ENCODE measurements at places on chromosomes 12 and 14.
A peak's percentile ranks its signal among the peaks of the same experiment; 100 is the strongest.

GRCh38 chr12:51323966-51324895, at the start of gene BIN2:
Gene BIN2, minus strand, starts transcription at chr12:51324174. Its CDS starts 72 bp downstream, at chr12:51324102.
- H3K4me3 ChIP-seq, result no peak within 1 kb of the TSS
- peaks cover 39% of the 10 kb centered on the region for H3K4me1 ChIP-seq
- no peaks in the 10 kb centered on the region for H3K36me3 ChIP-seq
- no peaks in the 10 kb centered on the region for H3K27me3 ChIP-seq
- no peak for DNase-seq

DNA sequence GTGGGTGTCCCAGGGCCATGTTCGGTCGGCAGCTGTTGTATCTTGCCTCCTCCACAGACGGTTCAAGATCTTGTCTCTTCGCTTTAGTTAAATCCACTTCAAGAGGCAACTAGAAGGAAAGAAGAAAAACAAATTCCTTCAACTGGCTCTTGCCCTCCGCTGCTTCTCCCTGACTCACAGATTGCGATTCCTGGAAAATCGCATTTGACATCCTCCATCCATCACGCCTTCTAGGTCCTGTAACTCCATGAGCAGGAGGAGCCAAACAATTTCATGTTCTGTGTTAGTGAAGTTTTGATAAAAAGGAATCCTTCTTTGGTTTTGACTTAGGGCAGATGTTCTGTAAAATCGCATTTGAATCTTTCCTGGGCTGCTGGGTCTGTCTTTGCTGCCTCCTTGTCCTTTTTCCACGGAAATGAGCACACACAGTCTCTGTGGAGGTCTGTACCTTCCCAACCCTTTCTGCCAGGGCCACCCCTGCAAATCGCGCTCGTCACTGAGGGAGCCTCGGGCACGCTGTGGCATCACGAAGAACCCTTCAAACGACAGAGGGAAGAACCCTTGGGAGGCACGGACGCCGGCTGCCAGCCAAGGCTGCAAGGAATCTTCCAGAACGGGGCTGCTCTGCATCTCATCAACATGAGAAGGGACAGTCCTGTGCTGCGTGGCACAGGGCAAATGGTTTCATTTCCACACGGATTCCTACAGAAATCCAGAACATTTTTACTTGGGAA, 32.6 kb downstream of the RAD52 start:
- H3K36me3 ChIP-seq, result no peaks in the 10 kb centered on the region
- H3K27me3 ChIP-seq, result no peaks in the 10 kb centered on the region
- H3K4me1 ChIP-seq, result no peaks in the 10 kb centered on the region
- no peak for DNase-seq
- H3K27ac ChIP-seq, result no peak overlapping the region
- H3K4me3 ChIP-seq, result no peak overlapping the region

- no peaks in the 10 kb centered on the region for H3K27me3 ChIP-seq
- no peaks in the 10 kb centered on the region for H3K36me3 ChIP-seq
- H3K27ac ChIP-seq, result no peak overlapping the region
- H3K4me3 ChIP-seq, result no peak overlapping the region
- DNase-seq, result no peak
Measured at GRCh38 chr12:77319166-77319565, 253.8 kb upstream of the E2F7 start.

- no peak overlapping the region for H3K4me3 ChIP-seq
- no peaks in the 10 kb centered on the region for H3K36me3 ChIP-seq
- no peak overlapping the region for H3K27ac ChIP-seq
- H3K27me3 ChIP-seq, result no peaks in the 10 kb centered on the region
- no peaks in the 10 kb centered on the region for H3K4me1 ChIP-seq
Measured at GRCh38 chr14:72663076-72663487, 230.8 kb downstream of the DPF3 start.

GRCh38 chr12:87815771-87816585, 213.2 kb downstream of the C12orf50 start:
- H3K4me3 ChIP-seq, result no peak overlapping the region
- H3K27ac ChIP-seq, result no peak overlapping the region
- no peaks in the 10 kb centered on the region for H3K4me1 ChIP-seq
- H3K36me3 ChIP-seq, result no peaks in the 10 kb centered on the region

- no peak overlapping the region for H3K27ac ChIP-seq
- H3K36me3 ChIP-seq, result no peaks in the 10 kb centered on the region
- no peaks in the 10 kb centered on the region for H3K4me1 ChIP-seq
- no peak overlapping the region for H3K4me3 ChIP-seq
- H3K27me3 ChIP-seq, result no peaks in the 10 kb centered on the region
- no peak for DNase-seq
Measured at GRCh38 chr12:2482938-2483660, 311.7 kb upstream of the FKBP4 start.

DNA sequence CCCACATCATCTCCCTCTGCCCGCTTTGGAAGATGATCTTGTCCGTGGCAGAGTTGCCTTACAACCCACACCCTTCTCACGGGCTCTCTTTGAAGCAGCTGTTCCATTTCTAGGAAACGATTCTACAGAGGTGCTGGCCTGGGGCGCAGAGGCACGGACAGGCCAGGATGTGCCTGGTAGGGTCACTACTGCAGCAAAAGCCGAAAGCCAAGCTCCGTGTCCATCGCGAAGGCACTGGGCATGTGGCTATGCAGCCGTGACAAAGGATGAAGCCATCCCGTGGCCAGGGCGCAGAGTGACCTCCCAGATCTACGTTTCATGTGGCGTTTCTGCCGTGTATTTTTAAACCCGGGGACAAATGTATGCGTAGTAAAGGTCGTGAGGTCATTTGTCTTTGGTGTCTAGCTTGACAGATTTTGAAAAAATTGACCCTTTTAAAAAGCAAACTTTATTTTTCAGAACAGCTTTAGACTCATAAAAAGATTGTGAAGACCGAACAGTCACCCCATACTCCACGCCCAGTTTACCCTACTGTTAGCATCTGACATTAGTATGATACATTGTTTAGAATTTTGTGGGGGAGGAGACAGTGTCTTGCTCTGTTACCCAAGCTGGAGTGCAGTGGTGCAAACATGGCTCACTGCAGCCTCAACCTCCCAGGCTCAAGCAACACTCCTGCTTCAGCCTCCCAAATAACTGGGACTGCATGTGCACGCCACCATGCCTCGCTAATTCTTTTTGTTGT, 40.4 kb upstream of the NCOR2 start:
- DNase-seq, result no peak
- no peak overlapping the region for H3K27ac ChIP-seq
- no peaks in the 10 kb centered on the region for H3K27me3 ChIP-seq
- H3K36me3 ChIP-seq, result no peaks in the 10 kb centered on the region
- H3K4me1 ChIP-seq, result peaks cover 20% of the 10 kb centered on the region

GRCh38 chr12:49942921-49943624, 7.5 kb upstream of the AQP2 start:
- H3K4me3 ChIP-seq, result no peak overlapping the region
- peaks cover 16% of the 10 kb centered on the region for H3K4me1 ChIP-seq
- no peak for DNase-seq
- H3K27me3 ChIP-seq, result no peaks in the 10 kb centered on the region
- H3K27ac ChIP-seq, result no peak overlapping the region

GRCh38 chr12:49783917-49784676, 42.7 kb downstream of the TMBIM6 start:
- H3K27me3 ChIP-seq, result no peaks in the 10 kb centered on the region
- no peak overlapping the region for H3K4me3 ChIP-seq
- no peak for DNase-seq
- H3K36me3 ChIP-seq, result no peaks in the 10 kb centered on the region
- peaks cover 8% of the 10 kb centered on the region for H3K4me1 ChIP-seq
- H3K27ac ChIP-seq, result peak overlapping the region; percentile 65

GRCh38 chr12:19688532-19688931, 249.2 kb downstream of the AEBP2 start:
- DNase-seq, result no peak
- H3K36me3 ChIP-seq, result no peaks in the 10 kb centered on the region
- H3K4me1 ChIP-seq, result no peaks in the 10 kb centered on the region
- no peak overlapping the region for H3K27ac ChIP-seq
- H3K4me3 ChIP-seq, result no peak overlapping the region
- no peaks in the 10 kb centered on the region for H3K27me3 ChIP-seq

DNA sequence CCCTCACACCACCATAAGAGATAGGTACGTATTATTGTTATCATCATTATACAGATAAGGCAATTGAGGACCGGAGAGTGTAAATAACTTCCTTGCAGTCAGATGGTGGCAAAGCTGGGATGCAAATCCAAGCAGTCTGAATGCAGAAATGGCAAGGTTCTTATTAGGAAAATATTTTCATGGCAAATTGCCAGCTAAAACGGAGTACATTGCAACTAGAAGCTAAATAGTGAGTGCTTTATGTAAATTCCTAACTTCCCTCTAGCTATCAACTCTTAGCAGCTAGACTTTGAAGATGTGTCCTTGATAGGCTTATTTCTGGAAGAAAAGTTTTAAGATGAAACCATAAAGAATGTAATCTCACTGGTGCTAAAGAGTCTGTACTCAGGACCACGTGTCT, 323.9 kb upstream of the DIO2 start:
- no peaks in the 10 kb centered on the region for H3K36me3 ChIP-seq
- H3K4me3 ChIP-seq, result no peak overlapping the region
- no peak overlapping the region for H3K27ac ChIP-seq
- no peaks in the 10 kb centered on the region for H3K27me3 ChIP-seq
- H3K4me1 ChIP-seq, result no peaks in the 10 kb centered on the region

DNA sequence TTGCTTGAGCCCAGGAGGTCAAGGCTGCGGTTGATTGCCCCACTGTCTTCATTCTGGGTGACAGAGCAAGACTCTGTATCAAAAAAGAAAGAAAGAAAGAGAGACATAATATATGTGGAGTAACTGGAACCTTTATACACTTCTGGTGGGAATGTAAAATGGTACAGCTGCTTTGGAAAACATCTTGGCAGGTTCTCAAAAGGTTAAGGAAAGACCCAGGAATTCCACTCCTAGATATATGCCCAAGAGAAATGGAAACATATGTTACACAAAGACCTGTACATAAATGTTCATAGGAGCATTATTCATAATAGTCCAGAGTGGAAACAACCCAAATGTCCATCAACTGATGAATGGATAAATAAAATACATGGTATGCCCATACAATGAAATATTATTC, 7.2 kb downstream of the RBMS2 start:
- no peaks in the 10 kb centered on the region for H3K27me3 ChIP-seq
- no peak overlapping the region for H3K27ac ChIP-seq
- no peak for DNase-seq
- H3K4me3 ChIP-seq, result no peak overlapping the region

DNA sequence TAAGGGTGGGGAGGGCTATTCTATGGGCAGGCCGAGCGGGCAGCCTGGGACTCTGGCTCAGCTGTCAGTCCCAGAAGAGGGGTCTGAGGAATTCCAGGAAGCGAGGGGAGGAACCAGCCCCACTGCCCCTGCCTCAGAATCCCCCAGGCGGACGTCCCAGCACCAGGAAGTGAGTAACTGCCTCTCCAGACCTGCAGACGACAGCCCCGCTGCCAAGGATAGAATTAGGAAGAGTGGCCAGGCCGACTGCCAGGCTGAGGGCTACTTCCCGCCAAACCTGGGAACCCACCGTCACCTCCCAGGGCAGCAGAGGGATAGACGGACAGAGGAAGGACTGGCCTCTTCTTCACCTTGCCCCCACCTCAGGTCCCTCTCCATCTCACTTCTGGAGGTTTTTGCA, 6.7 kb upstream of the BDKRB2 start:
- H3K27ac ChIP-seq, result peak overlapping the region; percentile 30
- no peak for DNase-seq
- no peaks in the 10 kb centered on the region for H3K27me3 ChIP-seq
- H3K4me1 ChIP-seq, result peaks cover under 1% of the 10 kb centered on the region

DNA sequence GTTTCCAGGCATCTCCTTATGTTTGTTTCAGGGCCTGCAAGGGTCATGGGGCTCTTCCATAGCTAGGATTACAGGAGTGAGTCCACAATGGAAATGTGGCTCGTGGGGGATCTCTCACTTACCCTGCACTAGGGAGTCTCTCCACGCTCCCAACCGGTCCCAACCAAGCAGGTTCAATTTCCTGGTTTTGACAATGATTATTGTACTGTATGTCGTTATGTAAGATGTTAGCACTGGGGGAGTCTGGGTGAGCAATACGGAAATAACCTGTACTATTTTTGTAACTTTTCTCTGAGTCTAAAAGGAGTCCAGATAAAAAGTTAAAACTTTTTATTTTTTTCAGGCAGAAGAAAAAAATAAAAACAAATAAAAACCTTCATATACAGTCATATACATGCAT, 325.7 kb upstream of the RGS6 start:
- H3K27ac ChIP-seq, result no peak overlapping the region
- no peaks in the 10 kb centered on the region for H3K27me3 ChIP-seq
- H3K36me3 ChIP-seq, result no peaks in the 10 kb centered on the region
- no peaks in the 10 kb centered on the region for H3K4me1 ChIP-seq
- no peak for DNase-seq

DNA sequence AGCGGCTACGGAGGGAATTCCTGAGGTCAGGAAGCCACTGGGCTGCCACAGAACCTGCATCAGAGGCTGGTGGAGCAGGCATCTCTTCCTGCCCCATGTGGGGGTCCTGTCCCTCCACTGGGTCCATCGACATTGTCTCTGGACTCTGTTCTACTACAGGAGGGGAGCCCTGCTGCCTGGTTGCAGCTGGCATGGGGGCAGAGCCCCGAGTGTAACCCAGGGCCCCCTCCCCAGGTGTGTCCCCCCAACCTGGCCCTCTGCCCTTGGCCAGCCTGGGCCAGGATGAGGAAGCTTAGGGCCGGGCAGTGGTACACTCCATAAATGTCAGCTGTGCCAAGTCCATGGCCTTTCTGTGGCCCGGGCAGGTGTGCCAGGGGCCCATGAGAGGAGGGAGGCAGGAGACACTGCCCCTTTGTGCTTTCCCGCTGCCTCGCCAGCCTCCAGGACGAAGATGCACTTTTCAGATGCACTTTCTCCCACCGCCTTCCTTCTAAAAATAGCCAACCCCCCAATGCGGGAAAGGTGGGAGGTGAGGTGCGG, 4.0 kb upstream of the EXOC3L4 start:
- H3K36me3 ChIP-seq, result no peaks in the 10 kb centered on the region
- no peaks in the 10 kb centered on the region for H3K27me3 ChIP-seq
- H3K27ac ChIP-seq, result peak overlapping the region; percentile 74
- DNase-seq, result no peak
- H3K4me1 ChIP-seq, result peaks cover 24% of the 10 kb centered on the region

DNA sequence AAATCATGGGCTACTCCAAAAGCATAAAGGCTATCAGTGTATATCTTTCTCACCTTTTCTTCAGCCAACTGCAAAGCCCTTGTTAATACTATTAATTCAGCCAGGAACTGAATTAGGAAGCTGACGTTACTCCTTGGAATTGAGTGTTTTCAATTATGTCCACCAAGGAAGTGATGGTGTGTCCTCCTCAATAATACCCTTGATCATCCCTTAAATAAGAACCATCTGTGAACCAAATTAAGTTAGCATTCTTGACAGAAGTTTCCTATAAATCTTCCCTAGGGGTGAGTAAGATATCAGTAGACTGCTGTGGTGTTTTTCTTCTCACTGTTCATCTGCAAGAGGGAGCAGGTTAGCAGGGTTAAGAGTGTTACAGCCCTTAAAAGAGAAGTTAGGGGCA, 252.3 kb upstream of the AVPR1A start:
- H3K27me3 ChIP-seq, result no peaks in the 10 kb centered on the region
- H3K27ac ChIP-seq, result no peak overlapping the region
- H3K4me1 ChIP-seq, result no peaks in the 10 kb centered on the region
- DNase-seq, result no peak

DNA sequence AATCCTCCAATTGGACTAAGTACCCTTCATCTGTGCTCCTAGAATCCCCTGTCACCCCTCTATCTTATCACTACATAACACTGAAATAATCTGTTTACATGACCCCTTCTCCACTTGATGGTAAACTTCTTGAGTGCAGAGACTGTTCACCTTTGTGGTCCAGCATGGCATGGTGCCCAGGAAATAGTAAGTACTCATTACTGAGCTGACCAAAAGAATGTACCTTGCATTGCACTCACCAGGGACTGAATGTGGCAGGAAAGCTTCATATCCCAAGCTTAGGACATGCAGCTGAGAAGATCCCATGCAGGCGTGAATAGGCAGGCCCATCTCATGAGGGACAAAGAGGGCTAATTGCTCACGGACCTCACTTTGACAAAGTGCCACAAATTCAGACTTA, 1.4 kb upstream of the GARIN2 start:
- H3K27ac ChIP-seq, result no peak overlapping the region
- H3K36me3 ChIP-seq, result no peaks in the 10 kb centered on the region
- H3K27me3 ChIP-seq, result no peaks in the 10 kb centered on the region
- no peaks in the 10 kb centered on the region for H3K4me1 ChIP-seq
- no peak overlapping the region for H3K4me3 ChIP-seq
